ENCODE measurements at places on chromosomes 5 and 9. TPM values are rescaled to one million over a fixed set of nuclear protein-coding genes. Genes with fewer than 3 reads are reported as not detected.

Gene PCDHGA5
- 4.6 TPM for total RNA-seq

Gene SLC6A19
- total RNA-seq: not detected

Gene CDH18
- total RNA-seq: not detected

Gene TRIM36
- 2.7 TPM for total RNA-seq

Gene OR1Q1
- not detected for total RNA-seq

Gene C1QTNF2
- 1.1 TPM for total RNA-seq

GRCh38 chr5:16542236-16542635 lies 74.6 kb downstream of the RETREG1 start:
- DNase-seq: no peak

DNA sequence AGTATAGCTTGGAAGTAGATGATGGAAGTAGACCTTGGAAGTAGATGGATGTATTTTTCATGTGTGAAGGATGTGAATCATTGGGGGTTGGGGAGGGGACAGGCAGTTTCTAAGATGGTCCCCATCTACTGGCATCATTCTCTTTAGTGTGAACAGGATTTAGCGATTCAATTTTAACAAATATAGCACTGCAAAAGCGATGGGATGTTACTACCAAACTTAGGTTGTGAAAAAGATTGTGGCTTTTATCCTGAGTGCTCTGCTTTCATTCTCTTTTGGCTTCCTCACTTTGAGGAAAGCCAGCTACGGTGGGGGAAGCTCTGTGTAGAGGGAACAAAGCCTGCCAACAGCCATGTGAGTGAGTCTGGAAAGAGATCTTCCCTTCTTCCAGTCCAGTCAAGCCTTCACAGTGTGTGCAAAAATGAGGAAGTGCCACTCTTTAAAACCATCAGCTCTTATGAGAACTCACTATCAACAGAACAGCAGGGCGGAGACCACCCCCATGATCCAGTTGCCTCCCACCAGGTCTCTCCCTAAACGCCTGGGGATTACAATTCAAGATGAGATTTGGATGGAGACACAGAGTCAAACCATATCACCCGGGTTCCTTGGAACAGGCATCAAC lies 441.4 kb downstream of the SH3GL2 start:
- DNase-seq: no peak

GRCh38 chr9:2745560-2746380 lies 28.5 kb downstream of the KCNV2 start:
- DNase-seq: no peak

- peak; percentile 73 for DNase-seq
Measured at GRCh38 chr5:75364571-75365280, 27.7 kb downstream of the HMGCR start.

DNA sequence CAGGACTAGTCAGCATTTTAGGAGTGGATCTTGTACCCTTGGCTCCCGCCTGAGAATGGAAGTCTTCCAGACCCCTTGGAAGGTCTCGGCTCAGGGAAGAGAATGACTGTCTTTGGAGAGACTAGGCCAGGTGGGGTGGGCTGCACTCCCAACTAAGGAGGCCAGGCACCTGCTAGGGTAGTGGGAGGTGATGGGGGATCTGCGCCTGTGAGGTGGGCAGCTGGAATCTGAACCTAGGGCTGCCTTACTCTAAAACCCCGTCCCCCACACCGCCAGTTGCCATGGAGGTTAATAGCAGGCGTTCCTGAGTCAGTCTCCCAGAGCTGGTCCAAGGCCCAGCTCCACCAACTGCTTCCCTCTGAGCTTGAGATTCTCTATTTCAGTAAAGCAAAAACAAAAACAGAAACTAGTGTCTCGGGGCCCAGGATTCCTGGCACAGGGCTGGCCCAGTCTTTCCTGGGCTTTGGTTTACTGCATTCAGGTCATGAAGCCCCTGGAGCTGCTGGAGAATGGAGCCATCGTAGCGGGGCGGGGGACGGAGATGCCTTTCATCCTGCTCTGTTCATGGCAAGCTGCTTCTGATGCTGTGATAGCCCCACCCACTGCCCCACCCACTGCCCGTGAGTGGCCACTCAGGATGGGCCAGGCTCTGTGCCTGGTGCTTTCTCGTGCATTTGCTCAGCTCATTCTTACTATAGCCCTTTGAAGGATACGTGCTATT lies 57.5 kb downstream of the DAB2IP start:
- DNase-seq: no peak

DNA sequence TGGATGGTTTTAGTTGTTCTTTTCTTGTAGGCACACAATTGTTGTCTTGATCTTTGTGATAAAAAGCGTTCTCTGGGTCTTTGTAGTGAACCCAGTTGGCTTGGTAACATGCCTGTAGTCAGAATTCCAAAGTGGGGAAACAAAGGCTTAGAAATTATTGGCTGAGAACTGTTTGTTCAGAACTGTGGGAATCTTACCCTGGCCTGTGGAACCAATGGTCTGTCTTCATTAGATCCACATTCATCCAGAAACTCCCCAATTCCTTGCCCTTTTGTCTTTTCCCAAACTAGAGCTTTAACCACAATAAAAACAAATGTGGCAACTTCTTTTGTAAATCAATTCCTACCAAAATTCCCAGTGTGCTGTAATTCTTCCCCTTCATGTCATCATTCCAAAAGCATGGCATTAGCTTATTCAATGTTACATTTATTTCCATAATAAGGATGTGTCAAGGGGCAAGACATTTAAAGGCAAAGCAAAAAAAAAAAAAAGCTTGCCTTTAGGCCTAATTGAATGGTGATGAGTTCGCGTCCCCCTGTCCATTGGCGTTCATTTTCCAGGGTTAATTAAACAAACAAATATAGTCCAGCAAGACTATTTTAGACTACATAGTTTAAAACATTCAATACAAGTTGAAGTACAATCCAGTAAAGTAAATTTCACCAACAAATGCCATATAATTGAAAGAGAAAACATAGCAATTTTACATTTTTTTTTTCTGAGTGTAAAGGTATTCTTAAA lies 249.8 kb upstream of the ZNF608 start:
- DNase-seq: no peak

DNA sequence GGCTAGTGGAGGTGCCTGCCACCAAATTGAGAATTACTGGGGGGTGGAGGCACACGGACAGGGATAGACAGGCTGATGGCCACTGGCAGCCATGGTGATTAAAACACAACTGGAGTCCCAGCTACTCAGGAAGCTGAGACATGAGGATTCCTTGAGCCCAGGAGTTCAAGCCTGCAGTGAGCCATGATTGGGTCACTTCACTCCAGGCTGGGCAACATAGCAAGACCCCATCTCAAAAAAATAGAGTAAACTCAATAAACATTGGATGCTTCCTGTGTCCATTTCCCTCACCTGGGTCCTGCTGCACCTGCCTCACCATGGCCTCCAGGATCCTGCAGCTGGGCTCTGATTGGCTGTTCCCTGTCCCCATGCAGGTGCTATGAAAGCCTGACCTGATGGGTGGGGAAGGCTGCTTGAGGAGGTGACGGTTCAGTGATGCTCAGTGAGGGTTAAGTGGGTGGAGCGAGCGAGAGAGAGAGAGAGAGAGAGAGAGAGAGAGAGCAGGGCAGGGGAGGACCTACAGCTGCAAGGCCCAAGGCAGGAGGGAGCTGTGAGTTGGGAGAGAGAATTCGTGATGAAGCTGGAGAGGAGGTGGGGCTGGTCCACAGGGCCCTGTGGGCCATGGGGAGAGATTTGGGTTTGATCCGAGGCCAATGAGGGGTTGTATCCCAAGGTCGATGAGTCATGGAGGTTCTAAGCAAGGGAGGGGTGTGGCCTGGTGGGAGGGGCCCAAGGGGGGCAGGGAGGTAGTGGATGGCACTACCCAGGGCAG lies 36.7 kb upstream of the FUBP3 start:
- no peak for DNase-seq

DNA sequence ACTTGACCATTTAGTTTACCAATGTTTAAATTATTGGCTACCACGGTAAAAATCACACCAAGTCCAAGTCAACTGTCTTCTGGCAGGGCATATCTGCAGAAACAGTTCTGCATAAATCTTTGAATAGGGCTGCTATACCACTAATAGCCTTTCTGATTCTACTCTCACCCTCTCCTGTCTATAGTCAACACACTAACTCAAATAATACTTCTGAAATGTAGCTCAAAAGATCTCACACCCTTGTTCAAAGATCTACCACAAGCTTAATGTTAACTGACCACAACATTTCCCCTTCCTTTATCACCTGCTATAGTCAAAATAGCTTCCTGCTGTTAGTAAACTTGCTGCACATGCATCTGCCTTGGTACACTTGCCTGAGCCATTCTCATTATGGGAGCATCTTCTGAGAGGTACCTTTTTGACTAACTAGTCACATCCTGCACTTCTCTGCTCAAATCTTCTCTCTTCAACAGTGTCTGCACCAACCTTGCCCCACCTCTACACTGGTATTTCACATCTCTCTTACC lies 319.4 kb downstream of the CDH10 start:
- DNase-seq: no peak

- DNase-seq: no peak
Measured at GRCh38 chr9:132957805-132958204, 13.4 kb upstream of the TSC1 start.

DNA sequence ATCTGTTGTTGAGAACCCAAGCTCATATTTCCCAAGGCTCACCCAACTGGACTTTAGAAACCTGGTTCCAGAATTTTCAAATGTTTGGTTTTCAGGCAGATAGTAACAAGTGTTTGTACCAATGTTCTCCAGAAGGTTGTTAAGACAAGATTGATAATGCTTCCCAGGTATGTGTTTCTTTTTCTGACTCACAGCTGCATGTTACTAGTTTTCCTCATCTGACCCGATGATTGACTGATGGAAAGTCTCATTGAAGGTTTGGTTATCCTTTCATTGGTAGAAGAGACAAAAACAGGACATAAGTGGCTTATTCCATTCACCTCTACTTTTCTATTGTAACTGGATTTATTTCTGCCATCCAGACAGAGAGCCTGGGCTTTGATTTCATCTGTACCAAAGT lies 10.4 kb downstream of the BASP1 start:
- DNase-seq: no peak

DNA sequence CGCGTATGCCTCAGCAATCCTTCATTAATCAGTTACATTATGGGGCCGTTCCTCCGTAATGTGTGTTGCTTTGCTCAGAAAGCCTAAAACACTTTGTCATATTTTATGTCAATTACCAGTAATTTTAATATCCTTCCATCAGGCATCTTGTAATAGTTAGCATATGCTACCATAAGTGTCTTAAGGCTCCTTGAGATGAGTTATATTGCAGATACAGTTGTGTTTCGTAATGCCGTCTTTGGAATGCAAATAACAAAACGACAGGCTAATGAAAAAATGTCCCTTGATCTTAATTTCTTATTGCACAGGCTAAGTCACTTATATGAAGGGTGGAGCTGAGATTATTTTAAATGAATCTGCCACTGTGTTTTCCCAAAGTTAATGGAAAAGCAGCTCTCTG lies 50.5 kb downstream of the TBCA start:
- DNase-seq: no peak

DNA sequence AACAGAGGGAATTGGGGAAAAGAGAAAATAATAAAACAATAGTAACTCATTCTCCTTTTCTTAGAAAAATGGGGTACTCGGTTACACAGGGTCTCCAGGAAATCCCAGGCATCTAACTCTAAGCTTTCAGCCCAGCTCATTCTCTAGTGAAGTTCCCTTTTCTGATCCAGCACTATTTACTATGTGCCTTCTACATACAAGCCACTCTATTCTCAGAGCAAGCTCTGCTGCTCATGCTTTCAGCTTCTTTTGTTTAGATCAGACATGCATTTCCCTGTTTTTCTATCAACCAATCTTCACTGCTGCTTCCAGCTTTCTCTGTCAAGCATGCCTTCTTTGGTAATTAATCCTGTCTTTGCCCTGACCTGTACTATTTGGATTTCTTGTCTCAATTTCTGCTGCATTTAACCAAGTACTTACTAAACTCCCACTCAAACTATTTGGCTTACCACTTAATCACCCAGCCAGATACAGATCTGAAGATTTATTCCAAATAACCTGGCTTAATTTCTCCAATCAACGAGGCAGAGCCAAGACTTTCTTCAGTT lies 25.3 kb downstream of the OSMR start:
- no peak for DNase-seq

- DNase-seq: no peak
Measured at GRCh38 chr9:91814753-91815152, 135.3 kb downstream of the ROR2 start.

- DNase-seq: peak; percentile 94
Measured at GRCh38 chr5:172417983-172418630, 36.2 kb downstream of the SH3PXD2B start.
